ENCODE measurements at places on chromosomes 5 and 9. TPM values are rescaled to one million over a fixed set of nuclear protein-coding genes. Genes with fewer than 3 reads are reported as not detected.

GRCh38 chr9:86175223-86175622 lies 75.9 kb upstream of the GOLM1 start:
- peaks cover 17% of the 10 kb centered on the region for H3K27me3 ChIP-seq
- no peaks in the 10 kb centered on the region for H3K36me3 ChIP-seq
- no peaks in the 10 kb centered on the region for H3K4me1 ChIP-seq
- DNase-seq, result peak; percentile 48

- no peaks in the 10 kb centered on the region for H3K27me3 ChIP-seq
- H3K4me1 ChIP-seq, result peaks cover 2% of the 10 kb centered on the region
- H3K4me3 ChIP-seq, result no peak overlapping the region
- no peak for DNase-seq
- H3K36me3 ChIP-seq, result peaks cover 32% of the 10 kb centered on the region
Measured at GRCh38 chr5:177043114-177043513, 20.6 kb downstream of the ZNF346 start.

Gene PRXL2C
- 19.8 TPM for total RNA-seq

Gene DIPK1B
- 11.4 TPM for total RNA-seq

Gene TRAPPC13
- 17.9 TPM for total RNA-seq

Gene CDH12
- not detected for total RNA-seq

GRCh38 chr5:44952376-44952775 lies 143.6 kb downstream of the MRPS30 start:
- no peak overlapping the region for H3K27ac ChIP-seq
- H3K36me3 ChIP-seq, result no peaks in the 10 kb centered on the region
- H3K27me3 ChIP-seq, result no peaks in the 10 kb centered on the region

DNA sequence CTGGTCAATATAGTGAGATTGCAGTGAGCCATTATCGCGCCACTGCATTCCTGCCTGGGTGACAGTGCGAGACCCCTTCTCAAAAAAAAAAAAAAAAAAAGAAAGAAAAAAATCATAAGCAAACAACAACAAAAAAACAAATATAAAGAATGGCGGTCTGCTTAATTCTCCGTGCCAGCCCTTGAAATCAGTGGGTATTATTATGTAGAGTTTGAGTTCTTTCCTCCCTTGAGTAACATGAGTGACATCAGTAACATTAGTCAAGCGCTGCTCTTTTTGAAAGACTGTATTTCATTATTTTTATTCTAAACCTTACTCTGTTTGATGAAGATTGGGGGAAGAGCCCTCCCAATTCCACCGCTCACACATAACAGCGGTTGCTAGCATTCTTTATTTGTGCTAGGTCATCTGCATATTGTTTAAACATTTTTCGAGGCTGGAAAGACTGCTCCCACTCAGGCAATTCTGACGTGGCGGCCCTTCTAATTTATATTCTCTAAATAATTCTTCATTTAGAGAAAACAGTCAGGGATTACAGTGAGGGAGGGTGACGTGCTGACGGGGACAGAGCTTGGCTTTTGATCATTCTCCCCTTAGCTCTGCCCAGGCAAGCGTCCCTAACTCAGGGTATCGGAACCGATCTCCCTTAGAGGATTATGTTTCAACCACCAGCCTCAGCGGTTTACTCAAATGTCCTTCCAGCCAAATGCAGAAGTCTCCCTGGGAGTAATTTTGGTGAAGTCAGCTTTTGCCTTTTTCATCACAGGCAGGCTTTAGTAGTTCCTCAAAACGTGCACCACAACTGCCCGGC lies 860 bp upstream of the MARCHF6 start:
- peak overlapping the region; percentile 88 for H3K4me3 ChIP-seq
- no peaks in the 10 kb centered on the region for H3K36me3 ChIP-seq
- no peak for DNase-seq
- H3K4me1 ChIP-seq, result peaks cover 33% of the 10 kb centered on the region

All from osteocyte (in vitro differentiated cells).